GM12878 (cell line): ENCODE measurements at places on chromosomes 2 and 18.

DNA sequence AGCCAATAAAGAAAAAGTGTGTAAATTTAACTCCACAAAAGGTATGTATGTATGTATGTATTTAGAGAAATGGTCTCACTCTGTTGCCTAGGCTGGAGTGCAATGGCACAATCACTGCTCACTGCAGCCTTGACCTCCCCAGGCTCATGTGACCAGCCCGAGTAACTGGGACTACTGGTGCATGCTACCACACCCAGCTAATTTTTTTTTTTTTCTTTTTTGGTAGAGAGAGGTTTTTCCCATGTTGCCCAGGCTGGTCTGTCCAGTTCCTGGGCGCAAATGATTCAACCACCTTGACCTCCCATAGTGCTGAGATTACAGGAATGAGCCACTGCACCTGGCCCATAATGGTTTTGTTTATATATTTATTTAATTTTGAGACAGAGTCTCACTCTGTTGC lies 67.1 kb downstream of the CERKL start:
- no peak for DNase-seq

DNA sequence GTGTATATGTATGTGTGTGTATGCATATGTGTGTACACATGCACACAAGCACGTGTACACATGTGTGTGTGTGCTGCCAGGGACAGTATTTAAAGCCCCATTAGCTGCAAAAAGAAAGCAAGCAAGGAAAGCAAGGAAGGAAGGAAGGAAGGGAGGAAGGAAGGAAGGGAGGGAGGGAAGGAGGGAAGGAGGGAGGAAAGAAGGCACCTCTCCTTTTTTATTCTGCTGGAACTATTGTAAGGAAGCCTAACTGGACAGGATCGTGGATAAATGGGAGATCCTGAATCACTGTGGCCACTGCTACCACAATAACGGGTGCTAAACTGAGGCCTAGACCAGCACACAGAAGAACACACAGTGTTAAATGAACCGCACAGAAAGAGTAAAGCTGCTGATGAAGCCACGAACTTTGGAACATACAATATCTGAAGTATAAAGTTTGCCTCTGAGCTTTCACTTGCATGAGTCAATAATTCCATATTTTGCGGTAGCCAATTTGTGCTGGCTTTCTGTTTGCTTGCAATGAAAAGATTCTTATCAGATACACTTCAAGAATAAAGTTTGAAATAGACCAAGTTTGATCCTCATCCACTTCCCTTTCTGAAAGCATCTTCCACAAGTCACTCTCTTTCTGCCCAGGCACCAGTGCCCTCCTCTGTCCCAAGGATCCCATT lies 15.5 kb downstream of the CACNB4 start:
- no peak for DNase-seq

GRCh38 chr2:112462178-112462577 lies 19.8 kb upstream of the TTL start:
- no peak for DNase-seq

GRCh38 chr2:129483366-129483765 lies 496.1 kb upstream of the RAB6C start:
- DNase-seq: peak; percentile 37

GRCh38 chr2:38192976-38193375 lies 117.0 kb upstream of the CYP1B1 start:
- no peak for DNase-seq

- DNase-seq: no peak
Observed at GRCh38 chr2:222307143-222307756, 8.5 kb upstream of the PAX3 start.

- no peak for DNase-seq
Observed at GRCh38 chr2:129888461-129888860, 91.0 kb upstream of the RAB6C start.

GRCh38 chr18:51193621-51194287 lies 3.7 kb downstream of the MEX3C start:
- DNase-seq: no peak

- DNase-seq: no peak
Observed at GRCh38 chr18:64201781-64202180, 52.9 kb upstream of the LINC00305 start.

DNA sequence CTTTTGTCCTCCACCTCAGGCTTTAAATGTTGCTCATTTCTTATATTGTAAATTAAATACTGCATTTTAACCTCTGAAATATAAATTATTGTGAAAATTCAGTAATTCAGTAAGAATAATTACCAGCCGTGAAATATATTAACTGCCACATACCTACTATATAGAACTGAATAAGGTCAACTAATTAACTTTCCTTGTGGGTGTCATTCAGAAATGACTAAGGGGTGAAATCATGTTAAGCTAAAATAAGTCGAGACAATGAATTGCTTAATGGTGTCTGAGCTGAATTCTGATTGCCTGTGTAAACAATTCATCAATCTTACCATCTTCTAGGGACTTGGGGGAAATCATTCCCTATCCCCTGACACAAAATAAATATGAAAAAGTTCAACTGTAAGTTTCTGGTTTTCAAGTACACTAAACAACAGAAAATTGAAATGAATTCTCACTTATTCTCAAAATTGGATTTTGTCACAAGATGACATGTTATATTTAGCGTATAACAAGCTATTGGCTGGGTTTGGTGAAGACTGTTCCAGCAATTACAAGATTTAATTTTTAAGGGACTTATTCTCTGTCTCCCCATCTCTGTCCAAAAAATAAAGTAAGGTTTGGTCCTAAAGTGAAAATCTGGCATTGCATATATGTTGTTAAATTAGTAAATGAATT lies 255.1 kb downstream of the METTL4 start:
- no peak for DNase-seq

DNA sequence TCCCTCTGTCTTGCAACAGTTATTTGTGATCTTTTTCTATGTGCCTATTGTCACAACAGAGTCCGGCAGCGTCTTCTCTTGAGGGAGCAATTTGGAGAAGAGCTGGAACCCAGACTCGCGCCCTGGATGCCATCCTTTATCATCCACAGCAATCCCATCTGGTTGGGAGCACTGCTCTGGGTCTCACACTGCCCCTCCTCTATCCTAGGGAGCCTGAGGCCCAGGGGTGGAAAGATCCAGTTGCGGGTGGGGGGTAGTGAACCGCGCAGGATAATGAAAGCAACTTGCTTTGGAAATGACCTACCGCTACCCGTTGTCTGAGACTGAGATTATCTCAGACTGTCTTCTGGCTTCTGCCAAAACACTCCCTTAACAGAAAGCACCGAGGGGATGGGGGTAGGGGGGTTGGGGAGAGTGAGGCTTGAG lies 713 bp downstream of the WBP1 start:
- DNase-seq: no peak

DNA sequence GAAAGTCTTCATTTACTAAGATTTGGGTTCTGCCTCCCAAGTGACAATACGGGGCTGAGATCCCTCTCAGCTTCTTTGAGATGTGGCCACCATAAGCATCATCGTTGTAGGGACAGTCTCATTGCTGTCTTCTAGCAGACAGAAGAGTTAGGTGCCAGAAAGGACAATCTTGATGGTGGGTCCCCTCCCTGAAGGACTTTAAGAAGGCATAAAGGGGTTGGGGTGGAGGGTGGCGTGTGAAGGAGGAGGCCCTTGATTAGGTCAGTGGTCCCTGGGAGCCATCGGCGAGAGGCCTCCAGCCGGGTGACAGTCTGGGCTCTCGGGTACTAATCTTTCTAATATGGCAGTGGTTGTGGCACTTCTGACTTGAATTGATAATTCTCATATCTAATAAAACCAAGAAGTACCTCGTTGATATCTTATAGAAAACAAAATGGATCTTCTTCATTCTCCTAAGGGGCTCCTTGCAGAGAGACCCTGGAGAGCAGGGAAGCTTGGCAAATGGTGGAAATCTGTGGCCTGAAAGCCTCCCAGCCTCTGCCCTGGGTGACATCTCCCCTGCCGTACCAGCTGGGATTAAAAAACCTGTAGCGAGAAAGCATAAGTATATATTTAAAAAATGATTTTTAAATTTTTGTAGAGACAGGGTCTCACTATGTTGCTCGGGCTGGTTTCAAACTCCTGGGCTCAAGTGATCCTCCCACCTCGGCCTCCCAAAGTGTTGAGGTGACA lies 7.2 kb upstream of the PSMD1 start:
- no peak for DNase-seq

- no peak for DNase-seq
Observed at GRCh38 chr18:35695384-35695783, 113.8 kb downstream of the GALNT1 start.

- no peak for DNase-seq
Observed at GRCh38 chr18:45007531-45007930, 326.8 kb downstream of the SETBP1 start.

GRCh38 chr18:22098563-22098989 lies 70.8 kb upstream of the GATA6 start:
- no peak for DNase-seq

DNA sequence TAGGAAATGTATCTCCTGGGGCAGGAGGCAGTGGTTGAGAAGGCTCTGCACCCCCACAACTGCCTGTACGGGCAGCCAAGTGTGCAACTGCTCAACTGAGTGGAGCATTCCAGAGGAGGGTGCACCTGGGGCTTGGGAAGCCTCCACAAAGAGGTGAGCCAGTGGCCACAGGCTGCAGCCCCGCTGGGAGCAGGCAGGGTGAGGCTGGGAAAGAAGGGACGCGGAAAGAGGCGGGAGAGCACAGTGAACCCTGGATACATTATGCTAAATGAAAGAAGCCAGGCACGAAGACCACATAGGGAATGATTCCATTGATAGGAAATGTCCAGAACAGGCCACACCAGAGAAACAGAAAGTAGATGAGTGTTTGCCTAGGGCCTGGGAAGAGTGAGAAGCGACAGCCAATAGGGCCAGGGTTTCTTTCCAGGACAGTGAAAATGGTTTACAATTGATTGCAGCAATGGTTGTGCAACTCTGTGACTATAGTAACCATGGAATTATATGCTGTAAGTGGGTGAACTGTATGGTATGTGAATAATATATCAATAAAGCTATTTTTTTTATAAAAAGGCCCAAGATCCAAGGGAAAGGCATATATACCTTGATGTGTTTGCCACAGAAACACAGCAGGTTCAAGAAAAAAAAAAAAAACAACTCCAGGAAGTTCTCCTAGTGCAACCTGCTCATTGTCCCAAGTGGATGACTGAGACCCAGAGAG lies 82.4 kb downstream of the DDX1 start:
- no peak for DNase-seq

- DNase-seq: no peak
Observed at GRCh38 chr2:240451791-240452461, 16.5 kb downstream of the GPC1 start.

GRCh38 chr18:70432804-70433400 lies 144.1 kb downstream of the SOCS6 start:
- no peak for DNase-seq

GRCh38 chr2:215082446-215082845 lies 56.0 kb downstream of the ABCA12 start:
- DNase-seq: no peak

GRCh38 chr18:10241579-10241978 lies 212.9 kb upstream of the APCDD1 start:
- DNase-seq: no peak

- DNase-seq: no peak
Observed at GRCh38 chr2:107469437-107469995, 357.2 kb upstream of the RGPD4 start.

DNA sequence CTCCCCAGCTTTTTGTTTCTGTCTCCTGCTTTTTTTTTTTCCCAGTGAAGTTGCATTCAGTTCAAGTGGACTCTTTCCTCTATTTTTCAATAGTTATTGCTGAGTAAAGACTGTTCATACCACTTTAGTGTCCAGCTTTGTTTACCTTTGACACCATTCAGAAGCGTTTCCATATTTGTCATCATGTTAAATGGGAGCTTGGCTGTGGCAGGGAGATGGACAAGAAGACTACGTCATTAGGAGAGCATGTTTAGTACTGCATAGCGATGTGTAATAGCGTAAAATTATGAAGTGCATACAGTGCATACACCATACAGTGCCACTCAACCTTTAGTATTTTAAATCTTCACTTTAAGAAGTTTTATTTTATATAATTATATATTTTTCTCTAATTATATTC lies 655.9 kb downstream of the DCC start:
- DNase-seq: no peak

DNA sequence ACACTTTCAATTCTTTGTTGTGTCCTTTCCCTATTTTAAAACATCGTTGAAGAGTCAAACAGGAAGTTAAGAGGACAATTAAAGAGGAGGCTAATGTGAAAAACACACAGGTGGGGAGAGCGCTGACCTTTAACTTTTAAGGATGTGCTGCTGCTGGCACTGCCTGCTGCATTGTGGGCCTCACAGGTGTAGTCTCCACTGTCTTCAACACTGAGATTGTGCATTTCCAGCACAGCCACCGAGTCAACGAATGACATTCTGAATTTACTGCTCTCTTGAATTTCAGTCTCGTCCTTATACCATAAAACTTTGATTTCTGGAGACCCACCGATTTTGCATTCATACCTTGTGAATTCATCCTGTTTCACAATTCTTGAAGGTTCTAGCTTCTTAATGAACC lies 91.9 kb downstream of the TTN start:
- no peak for DNase-seq

DNA sequence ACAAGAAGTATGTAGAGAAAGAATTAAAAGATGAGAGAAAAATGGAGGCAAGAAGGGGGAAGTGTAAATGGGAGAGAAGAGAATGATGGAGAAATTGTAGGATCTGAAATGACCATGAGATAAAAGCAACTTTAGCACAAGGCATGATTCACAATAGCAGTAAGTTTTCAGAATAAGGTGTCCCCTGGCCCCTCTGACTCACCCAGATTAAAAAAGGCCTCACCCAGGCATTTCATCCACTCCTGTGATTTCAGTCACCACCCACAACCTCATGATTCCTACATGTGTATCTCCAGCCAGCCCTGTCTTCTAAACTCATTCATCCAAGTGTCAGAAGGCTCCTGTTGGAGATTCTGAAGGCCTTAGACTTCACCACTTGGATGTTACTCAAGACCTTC lies 56.6 kb downstream of the SP100 start:
- peak; percentile 34 for DNase-seq

GRCh38 chr18:58438161-58438957 lies 190.5 kb downstream of the ALPK2 start:
- no peak for DNase-seq

- no peak for DNase-seq
Observed at GRCh38 chr2:42298996-42299754, 61.8 kb downstream of the COX7A2L start.

GRCh38 chr2:76985387-76986136 lies 536.6 kb downstream of the LRRTM4 start:
- no peak for DNase-seq

DNA sequence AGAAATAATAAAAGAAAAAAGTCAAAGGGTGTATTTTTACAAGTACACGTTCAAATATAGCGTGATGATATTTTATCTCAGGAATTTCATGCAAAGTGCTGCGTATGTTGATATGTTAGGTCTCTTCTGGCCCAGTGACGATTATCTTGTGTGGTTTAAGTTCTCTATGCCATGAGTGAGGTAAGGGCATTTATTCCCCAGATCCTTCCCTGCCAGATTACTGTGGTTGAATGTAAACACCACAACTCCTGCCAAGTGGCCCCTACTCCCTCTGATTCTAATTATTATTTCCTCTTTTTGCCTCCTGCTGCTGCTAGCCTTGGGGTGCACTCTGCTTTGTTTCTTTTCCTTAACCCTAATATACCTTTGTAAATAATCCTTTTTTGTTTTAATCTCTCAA lies 12.2 kb downstream of the SCN2A start:
- DNase-seq: no peak

- peak; percentile 32 for DNase-seq
Observed at GRCh38 chr2:151297882-151298281, 8.4 kb upstream of the NMI start.

- DNase-seq: no peak
Observed at GRCh38 chr2:56185582-56186046, 1.8 kb downstream of the CCDC85A start.
